GM04503 (cell line): ENCODE measurements at places on chromosomes 7 and 10.

- no peak for DNase-seq
Observed at GRCh38 chr10:93826355-93826754, 67.4 kb upstream of the SLC35G1 start.

DNA sequence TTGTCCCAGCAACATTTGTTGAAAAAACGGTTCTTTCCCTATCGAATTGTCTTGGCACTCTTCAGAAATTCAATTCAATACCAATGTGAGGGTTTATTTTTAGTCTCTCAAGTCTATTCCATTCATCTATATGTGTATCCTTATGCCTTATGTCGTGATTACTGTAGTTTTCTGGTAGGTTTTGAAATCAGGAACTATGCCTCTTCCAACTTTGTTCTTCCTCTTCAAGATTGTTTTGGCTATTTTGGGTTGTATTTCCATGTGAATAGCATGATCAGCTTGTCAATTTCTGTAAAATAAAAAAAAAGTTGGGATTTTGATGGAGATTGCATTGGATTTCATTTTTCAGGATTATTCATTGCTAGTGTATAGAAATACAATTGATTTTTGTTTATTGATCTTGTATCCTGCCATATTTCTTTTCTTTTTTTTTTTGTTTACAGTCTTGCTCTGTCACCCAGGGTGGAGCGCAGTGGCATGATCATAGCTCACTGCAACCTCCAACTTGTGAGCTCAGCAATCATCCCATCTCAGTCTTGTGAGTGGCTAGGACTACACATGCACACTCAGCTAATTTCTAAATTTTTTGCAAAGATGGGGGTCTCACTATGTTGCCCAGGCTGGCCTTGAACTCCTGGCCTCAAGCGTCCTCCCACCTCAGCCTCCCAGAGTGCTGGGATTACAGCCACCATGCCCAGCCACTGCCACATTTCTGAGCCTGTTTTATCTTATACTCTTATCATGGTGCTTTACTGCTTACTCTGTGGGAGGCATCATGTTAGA, 46.2 kb upstream of the MKLN1 start:
- no peak for DNase-seq

GRCh38 chr7:28180031-28180363, 598 bp downstream of the JAZF1 start:
- DNase-seq: no peak

GRCh38 chr7:26860361-26860760, 4.0 kb downstream of the SKAP2 start:
- DNase-seq: no peak

GRCh38 chr7:146455091-146455655, 338.6 kb downstream of the CNTNAP2 start:
- DNase-seq: no peak

DNA sequence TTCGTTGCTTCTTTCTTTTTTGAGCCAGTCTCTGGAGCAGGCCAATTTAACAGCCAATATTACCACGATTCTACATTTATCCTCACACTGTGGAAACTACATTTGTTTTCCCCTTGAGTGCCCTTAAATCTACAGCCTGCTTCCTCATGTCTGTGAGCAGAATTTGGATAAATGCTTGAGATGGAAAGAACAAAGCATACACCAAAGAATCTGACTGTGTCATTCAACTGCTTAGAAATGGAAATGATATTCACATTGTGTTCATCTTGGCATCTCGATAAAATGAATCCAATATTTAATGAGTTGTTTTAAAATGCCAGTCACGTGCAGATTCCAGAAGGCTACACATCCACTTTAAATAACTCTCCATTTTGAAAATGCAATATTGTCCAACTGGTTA, 41.0 kb upstream of the GSDME start:
- no peak for DNase-seq

- no peak for DNase-seq
Observed at GRCh38 chr10:77156406-77156879, 481.2 kb downstream of the KCNMA1 start.

DNA sequence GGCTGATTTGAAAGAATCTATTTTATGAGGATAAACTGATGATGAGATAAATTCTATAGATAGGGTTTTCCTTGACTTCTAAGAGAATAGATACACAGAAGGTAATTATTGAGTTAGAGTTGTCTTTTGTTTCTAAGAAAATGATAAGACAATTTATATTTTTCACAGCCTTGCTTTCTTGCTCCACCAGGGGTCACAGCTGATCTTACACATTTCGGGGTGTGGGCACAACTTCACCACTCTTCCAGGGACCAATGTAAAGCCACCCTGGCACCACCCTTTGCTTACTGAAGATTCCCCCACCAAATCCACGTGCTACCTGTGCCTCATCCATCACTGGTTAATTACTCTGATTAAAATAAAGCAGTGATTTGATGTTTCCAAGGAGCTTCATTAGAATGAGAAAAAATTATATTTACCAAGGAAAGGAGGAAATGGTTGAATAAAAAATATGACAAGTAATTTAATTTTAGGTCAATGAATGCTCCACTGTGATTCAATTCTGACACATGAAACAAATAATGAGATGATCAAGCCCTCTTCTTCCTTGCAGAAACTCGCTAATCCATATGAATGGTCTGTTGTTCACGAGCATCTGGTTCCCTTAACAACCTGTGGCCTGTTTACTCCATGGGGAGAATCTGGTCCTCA, 177.3 kb upstream of the TNS3 start:
- no peak for DNase-seq

DNA sequence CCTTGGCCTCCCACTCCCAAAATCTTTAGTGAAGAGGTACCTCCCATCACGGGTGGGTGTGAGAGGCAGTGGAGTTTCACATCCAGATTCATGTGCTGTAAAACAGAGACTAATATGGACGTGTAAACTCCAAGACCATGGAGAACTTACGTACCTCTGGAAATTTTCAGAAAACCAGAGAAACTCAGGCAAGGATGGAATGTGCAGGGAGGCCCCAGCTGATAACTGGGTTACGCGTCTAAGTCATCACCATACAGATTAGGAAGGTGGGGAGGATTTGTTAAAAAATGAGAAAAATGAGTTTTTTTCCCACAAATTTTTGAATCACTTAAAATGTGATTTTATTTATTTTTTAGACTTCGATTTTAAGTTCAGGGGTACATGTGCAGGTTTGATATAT, 16.3 kb upstream of the STN1 start:
- DNase-seq: no peak

GRCh38 chr7:121516821-121517220, 120.7 kb upstream of the FAM3C start:
- no peak for DNase-seq

GRCh38 chr10:71531485-71532446, 135.0 kb downstream of the CDH23 start:
- DNase-seq: no peak

GRCh38 chr7:37393476-37393875, 55.2 kb downstream of the ELMO1 start:
- no peak for DNase-seq

DNA sequence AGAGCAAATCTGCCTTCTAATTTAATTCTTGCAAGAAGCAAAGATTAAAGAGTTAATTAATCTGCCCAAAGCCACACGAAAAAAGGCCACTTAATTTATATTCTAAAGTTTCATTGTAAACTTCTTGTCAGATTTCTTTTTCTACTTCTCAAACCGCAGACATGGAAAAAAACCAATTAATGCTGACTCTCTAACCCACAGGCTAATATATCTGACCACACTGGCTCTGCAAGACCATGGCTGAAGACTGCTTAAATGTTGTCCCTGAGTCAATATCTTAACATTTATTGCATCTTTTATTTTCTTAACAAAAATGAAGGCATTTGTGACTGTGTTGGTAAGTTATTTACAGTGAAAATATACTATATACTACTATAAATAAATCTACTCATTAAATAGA, 234.0 kb upstream of the SP8 start:
- DNase-seq: no peak

GRCh38 chr10:118730756-118731456, 23.9 kb downstream of the CACUL1 start:
- DNase-seq: no peak

- DNase-seq: no peak
Observed at GRCh38 chr7:26034391-26034790, 117.6 kb upstream of the NFE2L3 start.

DNA sequence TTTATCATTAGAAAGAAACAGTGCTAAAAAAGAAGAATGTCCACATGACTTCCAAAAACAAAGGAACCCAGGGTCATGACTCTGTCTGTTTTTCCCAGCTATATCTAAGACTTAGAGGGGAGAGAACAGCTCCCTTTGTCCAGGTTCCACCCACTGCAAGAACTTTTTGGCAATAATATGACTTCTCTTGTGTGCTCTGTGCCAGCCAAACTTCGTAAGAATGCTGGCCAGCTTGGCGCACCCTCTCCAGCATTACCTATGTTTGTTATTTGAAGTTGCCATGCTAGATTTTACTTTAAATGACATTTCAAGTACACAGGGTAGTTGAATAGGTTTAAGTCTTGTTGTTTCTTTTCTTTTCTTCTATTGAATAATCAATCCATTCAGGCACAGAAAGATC, 371.4 kb downstream of the KCNMA1 start:
- no peak for DNase-seq

DNA sequence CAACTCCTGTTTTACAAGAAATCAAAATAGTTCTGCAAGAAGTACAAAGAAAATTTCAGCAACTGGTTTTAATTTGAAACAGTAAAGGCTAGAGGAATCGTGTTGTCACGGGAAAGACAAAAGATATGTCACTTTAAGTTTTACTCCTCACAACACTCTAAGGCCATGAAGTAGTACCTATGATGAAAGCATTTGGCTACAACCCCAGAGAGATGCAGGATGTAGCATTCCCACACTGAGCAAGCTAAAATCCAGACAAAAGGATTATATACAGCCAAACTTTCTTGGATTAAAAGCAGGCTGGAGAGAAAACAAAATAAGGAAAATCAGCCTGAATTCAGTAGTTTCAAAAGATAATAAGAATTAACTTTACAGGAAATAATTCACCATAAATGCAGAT, 245.5 kb upstream of the STEAP1 start:
- no peak for DNase-seq

DNA sequence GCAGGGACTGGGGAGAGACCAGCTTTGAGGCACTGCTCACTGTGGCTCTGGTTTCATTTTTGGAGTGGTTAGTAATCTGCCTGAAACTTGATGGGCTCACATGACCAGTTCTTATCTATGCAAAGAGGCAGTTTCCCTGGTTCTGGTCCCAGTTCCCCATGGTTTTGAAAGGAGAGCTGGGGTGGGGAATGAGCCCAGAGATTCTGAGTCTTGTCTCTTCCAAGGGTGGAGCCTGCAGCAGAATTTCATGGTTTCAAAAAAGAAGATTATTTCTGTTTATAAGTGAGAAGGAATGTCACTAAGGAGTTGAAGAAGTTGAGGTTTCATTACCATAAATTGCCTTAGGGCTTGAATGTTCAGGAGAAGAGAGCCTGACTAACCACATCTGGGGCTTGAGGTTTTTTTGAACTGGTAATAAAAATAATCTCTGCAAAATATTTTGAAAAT, 190.2 kb upstream of the HABP2 start:
- DNase-seq: no peak

- no peak for DNase-seq
Observed at GRCh38 chr7:100561491-100562194, 12.1 kb downstream of the SAP25 start.

GRCh38 chr10:74871595-74872382, 45.4 kb downstream of the KAT6B start:
- no peak for DNase-seq

- DNase-seq: no peak
Observed at GRCh38 chr7:37945336-37945735, 24.9 kb downstream of the EPDR1 start.
